Suprapubic skin (tissue), 4 donors: ENCODE measurements at places on chromosomes 2 and 18.

DNA sequence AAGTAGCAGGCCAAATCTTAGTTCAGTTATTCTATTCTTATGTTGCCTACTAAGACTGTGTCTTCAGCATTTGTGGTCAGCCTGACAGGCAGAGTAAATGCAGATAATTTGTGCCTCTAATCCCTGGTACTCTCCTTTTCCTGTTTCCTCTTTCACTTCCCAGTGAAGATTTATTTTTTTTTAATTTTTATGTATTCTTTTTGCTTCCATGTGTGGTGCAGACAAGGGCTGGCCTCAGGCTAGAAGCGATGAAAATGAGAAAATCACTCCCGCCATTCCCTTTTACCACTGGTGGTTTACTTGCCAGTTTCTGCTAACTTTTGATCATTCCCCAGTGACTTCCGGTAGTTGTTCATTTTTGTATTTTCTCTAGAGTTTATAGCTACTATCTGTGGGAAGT lies 30.9 kb downstream of the DSEL start:
- H3K36me3 ChIP-seq, result no peaks in the 10 kb centered on the region
- no peaks in the 10 kb centered on the region for H3K4me1 ChIP-seq
- no peak for DNase-seq

GRCh38 chr2:241095594-241096290 lies 6.3 kb downstream of the MTERF4 start:
- DNase-seq, result no peak
- peaks cover 87% of the 10 kb centered on the region for H3K36me3 ChIP-seq
- peaks cover 7% of the 10 kb centered on the region for H3K4me1 ChIP-seq
- H3K27ac ChIP-seq, result no peak overlapping the region
- no peak overlapping the region for H3K4me3 ChIP-seq

- no peak for DNase-seq
- H3K4me1 ChIP-seq, result peaks cover 10% of the 10 kb centered on the region
- H3K4me3 ChIP-seq, result no peak overlapping the region
- H3K27ac ChIP-seq, result no peak overlapping the region
- peaks cover 9% of the 10 kb centered on the region for H3K27me3 ChIP-seq
- H3K36me3 ChIP-seq, result no peaks in the 10 kb centered on the region
Measured at GRCh38 chr2:239035997-239036731, 188.3 kb downstream of the TWIST2 start.

- H3K27me3 ChIP-seq, result peaks cover 9% of the 10 kb centered on the region
- H3K36me3 ChIP-seq, result no peaks in the 10 kb centered on the region
- H3K4me1 ChIP-seq, result no peaks in the 10 kb centered on the region
- no peak for DNase-seq
Measured at GRCh38 chr2:230893338-230893737, 28.6 kb downstream of the ITM2C start.
